OCI-M1 (cell line): ENCODE measurements at places on chromosomes 3 and 15.
A peak's percentile ranks its signal among the peaks of the same experiment; 100 is the strongest.

GRCh38 chr15:60408463-60408981 is 10.7 kb upstream of the ANXA2 start:
- DNase-seq, result peak; percentile 68

GRCh38 chr3:188003188-188004171 is 150.5 kb upstream of the LPP start:
- DNase-seq, result no peak

- no peak for DNase-seq
Observed at GRCh38 chr3:15645740-15646501, 44.4 kb downstream of the BTD start.

- no peak for DNase-seq
Observed at GRCh38 chr3:48215876-48216275, 7.4 kb upstream of the CAMP start.

DNA sequence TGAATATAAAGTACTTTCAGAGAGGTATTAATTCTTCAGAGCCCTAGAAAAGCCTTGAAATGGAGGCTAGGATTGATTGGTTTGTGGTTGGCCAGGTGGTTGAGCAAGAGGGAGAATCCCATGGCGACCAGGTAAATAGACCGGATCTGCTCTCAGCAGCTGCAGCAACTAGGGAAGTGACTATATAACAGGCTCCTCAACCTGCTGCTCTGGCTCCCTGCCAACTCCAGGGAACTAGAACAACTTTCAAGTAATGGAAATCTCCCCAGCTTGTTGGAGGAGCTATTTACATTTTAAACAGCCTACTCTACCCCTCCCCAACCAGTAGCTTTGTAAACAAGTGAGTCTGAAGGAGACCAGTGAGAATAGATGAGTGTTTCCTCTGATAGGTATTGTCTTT is 121.8 kb upstream of the CADM2 start:
- DNase-seq, result no peak
